ENCODE measurements at places on chromosomes 3 and 15.

DNA sequence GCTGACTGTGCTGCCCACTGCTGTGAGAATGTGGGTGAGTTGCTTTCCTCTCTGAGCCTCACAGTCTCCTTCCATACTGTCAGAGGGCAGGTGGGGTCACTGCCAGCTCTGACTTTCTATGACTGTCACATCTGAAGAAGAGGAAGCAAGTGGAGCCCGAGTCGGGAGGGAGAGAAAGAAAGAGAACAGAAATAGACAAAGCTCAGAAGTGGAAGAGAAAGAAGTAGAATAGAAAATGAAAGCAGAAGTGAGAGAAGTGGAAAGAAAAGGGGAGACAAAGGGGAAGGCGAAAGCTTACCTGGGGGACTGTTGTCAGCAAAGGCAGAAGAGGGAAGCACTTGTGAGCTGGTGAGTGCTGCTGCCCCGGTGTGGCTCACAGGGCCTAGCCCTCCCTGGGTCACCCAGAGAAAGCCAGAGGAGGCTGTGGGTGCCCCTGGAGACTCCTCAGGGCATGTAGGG is 57.9 kb downstream of the EPHB1 start:
- no peaks in the 10 kb centered on the region for H3K36me3 ChIP-seq
- DNase-seq, result no peak
- no peaks in the 10 kb centered on the region for H3K4me1 ChIP-seq
- H3K27ac ChIP-seq, result no peak overlapping the region

DNA sequence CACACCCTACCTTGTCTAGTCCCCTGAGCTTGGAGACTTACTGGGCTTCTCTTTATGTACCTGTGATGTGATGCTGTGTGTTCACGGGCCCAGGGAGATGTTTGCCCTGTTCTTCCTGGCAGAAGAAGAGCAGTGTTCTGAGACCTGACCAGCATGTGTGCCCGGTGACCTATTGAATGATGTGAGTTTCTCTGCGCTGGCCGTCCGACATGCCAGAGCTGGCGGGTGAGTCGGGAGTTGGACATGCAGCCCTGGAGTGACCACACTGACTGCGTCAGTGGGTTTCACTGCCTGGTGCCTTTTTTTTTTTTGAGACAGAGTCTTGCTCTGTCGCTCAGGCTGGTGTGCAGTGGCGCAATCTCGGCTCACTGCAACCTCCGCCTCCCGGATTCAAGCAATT is 42.3 kb downstream of the CGNL1 start:
- no peak overlapping the region for H3K4me3 ChIP-seq
- H3K4me1 ChIP-seq, result no peaks in the 10 kb centered on the region
- DNase-seq, result no peak
- H3K36me3 ChIP-seq, result no peaks in the 10 kb centered on the region

- H3K27ac ChIP-seq, result no peak overlapping the region
- no peaks in the 10 kb centered on the region for H3K27me3 ChIP-seq
- no peak for DNase-seq
- H3K4me1 ChIP-seq, result no peaks in the 10 kb centered on the region
- H3K36me3 ChIP-seq, result no peaks in the 10 kb centered on the region
Observed at GRCh38 chr3:71907996-71908395, 123.0 kb upstream of the PROK2 start.

DNA sequence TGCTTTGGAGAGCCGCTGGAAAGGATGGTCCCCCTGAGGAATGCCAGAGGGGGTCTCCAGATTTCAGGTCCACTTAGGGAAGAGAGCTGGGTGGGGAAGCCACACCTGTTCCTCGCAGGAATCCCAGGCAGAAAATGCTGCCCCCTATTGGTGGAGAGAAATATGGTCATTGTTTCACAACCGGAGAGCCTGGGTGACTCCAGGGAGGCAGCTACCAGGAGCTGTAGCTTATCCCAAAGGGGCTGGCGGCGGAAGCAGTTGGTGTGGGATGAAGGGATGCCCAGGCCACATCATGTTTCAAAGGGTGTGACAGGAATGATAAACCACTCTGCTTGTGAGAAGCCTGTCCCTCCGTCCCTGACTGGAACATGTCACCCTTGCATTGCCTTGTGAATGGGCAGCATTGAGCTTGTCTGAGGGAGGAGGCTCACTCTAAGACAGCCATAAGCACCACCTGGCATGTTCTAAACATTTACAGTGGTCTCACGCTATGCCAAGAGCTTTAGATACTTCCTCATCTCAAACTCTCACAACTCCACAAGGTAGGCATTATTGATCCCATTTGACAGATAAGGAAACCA is 34.5 kb downstream of the POMGNT2 start:
- H3K27ac ChIP-seq, result no peak overlapping the region
- H3K27me3 ChIP-seq, result no peaks in the 10 kb centered on the region
- H3K36me3 ChIP-seq, result no peaks in the 10 kb centered on the region
- no peak for DNase-seq
- no peak overlapping the region for H3K4me3 ChIP-seq
- no peaks in the 10 kb centered on the region for H3K4me1 ChIP-seq

- H3K4me1 ChIP-seq, result no peaks in the 10 kb centered on the region
- H3K27me3 ChIP-seq, result no peaks in the 10 kb centered on the region
- no peak overlapping the region for H3K4me3 ChIP-seq
- no peak for DNase-seq
- H3K27ac ChIP-seq, result no peak overlapping the region
- H3K36me3 ChIP-seq, result no peaks in the 10 kb centered on the region
Observed at GRCh38 chr15:50697109-50697797, 10.7 kb upstream of the TRPM7 start.

Measured in uterus (tissue), 4 donors.